ENCODE measurements at places on chromosomes 16 and 17.

DNA sequence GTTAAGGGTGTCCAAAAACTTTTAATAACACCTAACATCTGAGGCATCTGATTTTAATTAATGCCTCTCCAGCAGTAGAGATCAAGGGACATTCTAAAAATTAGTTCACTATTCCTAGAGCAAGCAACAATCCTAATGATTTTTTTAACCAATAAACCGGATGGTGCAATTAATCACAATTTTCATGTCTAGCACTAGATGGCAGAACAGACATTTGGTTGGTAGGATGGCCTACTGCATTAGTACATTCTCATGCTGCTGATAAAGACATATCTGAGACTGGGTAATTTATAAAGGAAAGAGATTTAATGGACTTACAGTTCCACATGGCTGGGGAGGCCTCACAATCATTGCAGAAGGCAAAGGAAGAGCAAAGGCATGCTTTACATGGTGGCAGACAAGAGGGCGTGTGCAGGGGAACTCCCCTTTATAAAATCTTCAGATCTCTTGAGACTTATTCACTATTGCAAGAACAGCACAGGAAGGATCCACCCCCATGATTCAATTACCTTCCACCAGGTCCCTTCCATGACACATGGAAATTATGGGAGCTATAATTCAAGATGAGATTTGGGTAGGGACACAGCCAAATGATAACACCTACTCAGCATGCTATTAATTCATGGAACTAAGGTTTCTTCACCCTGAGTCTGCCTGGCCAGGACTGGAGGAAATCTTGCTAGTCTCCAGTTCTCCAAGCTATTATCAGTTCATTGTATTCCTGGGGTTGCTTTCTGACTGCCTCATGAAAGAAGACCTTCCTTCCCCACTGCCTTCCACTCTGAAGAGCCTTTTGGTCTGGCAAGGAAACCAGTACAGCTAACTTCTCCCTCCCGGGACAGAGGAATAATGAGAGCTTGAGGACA lies 24.8 kb downstream of the HS3ST3A1 start:
- no peak for DNase-seq

- no peak for DNase-seq
Measured at GRCh38 chr16:85761861-85762260, 11.0 kb upstream of the C16orf74 start.

- no peak for DNase-seq
Measured at GRCh38 chr16:471353-472198, 46.1 kb downstream of the RAB11FIP3 start.

GRCh38 chr16:21654881-21655280 lies 2.5 kb upstream of the IGSF6 start:
- DNase-seq, result no peak
